ENCODE measurements at places on chromosomes 2 and 18.

DNA sequence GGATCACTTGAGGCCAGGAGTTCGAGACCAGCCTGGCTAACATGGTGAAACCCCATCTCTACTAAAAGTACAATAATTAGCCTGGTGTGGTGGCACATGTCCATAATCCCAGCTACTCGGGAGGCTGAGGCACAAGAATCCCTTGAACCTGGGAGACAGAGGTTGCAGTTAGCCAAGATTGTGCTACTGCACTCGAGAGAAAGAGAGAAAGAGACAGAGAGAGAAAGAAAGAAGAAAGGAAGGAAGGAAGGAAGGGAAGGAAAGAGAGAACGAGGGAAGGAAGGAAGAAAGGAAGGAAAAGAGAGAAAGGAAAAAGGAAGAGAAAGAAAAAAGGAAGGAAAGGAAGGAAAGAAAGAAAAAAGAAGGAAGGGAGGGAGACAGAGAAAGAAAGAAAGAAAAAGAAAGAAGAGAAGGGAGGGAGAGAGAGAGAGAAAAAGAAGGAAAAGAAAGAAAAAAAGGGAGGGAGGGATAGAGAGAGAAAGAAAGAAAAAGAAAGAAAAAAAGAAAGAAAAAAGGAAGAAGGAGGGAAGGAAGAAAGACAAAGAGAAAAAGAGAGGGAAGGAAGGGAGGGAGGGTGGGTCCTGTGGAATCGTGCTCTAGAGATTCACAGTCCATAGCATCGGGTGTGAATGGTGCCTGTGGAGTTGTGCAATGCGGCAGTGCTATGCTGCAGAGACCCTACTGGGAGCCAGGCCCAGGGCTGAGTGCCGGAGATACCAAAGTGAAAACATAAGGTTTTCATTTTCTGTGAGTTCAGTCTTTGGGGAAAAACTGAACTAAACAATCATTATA is 4.6 kb upstream of the SDC1 start:
- no peak for DNase-seq

DNA sequence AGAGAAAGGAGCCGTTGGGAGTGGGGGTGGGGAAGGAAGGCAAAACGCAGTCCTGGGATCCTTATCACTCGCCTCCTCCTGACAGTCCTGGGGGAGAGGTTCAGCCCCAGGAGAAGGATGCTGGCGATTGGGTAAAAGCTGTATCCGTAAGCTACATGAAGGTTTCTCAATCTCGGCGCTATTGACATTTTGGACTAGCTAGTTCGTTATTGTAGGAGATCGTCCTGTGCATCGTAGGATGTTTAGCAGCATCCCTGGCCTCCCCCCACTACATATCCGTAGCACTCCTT is 511 bp upstream of the TP53I3 start:
- DNase-seq, result no peak

DNA sequence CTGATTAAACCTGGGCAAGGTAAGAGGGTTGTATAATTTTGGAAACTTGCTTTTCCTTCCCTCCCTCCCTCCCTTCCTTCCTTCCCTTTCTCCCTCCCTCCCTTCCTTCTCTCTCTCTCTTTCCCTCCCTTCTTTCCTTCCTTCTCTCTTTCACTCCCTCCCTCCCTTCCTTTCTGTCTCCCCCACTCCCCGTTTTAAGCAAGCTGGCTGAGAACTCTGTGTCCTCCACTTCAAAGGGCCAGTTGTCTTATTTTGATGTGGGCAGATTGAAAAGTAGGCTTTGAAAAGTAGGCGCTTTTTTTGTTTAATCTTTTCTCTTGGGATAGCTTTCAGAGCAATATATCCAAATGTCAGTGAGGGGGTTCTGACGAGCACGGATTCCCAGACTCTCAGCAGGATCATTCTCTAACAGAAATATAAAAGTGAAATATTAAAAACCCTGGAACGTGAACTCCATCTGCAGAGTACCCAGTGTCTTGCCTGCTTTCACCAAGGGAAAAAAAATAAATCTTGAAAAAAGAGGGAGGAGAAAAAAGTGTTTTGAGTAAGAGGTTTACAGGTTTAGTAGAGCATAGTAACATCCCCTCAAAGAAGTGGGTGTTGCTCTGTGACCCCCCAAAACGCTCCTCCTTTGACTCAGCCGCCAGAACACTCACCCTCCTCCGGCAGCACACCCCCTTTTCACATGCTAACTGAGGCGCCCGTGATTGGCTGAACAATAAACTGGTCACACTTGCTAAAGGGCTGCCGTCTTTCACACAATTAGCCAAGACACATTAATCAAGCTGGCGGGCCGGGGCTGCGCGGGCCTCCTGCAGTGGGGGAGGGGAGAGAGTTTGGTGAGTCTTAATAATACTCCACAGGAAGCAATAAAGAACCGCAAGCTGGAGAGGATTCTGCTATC is 52.2 kb downstream of the CDK15 start:
- DNase-seq, result no peak

DNA sequence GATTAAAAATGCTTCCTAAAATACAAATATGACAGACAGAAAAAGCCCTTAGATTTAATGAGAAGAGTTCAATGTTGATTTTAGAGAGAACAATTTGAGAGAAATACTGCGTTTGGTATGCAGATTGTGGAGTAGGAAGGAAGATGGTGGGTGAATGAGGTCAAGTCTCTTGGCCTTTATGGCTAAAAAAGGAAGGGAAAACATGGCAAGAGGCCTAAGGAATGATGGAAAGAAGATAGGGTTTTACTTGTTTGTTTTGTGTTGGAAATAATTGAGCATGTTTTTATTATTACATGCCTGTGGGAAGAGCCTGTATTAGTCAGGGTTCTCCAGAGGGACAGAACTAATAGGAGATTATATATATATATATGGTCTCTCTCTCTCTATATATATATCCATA is 318.1 kb downstream of the TRIB2 start:
- DNase-seq, result no peak

DNA sequence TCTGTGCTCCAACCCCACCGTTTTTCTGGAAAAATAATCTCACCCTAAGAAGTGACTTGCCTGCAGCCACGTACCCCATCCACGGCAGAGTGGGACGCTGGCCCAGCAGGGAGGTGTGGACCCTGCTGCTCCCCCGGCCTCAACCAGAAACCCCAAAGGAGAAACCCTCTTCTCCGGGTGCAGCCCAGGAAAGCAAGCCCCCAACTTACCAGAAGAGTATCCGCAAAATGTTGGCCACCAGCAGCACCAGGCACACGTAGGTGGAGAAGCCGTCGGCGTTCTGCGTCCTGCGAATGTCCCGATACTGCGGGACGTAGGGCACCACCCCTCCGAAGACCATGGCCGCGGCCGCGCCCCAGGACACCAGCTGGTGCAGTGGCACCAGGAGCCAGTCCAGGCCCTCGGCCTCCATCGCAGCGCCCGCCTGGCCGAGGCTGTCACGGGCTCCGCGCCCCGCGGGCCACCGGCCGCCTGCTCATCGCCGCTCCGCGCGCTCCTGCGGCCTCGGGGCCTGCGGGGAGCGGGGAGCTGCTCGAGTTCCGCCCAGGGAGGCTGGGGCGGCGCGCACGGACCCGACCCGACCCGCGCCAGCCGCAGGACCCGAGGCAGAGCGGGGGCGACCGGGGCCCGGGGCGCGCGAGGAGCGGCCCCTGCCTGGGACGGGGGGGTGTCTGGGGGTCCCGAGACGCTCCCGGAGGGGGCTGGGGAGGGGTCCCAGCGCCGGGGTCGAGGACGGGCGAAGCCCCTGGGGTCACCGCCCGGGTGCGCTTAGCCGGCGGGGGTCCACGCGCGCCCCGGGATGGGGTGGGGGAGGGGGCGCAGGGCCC is 725 bp downstream of the SLC66A2 start:
- no peak for DNase-seq

GRCh38 chr2:149330127-149331022 is at the start of gene LYPD6:
Gene LYPD6, plus strand, starts transcription at chr2:149330587. Its CDS starts 107,122 bp downstream, at chr2:149437709.
- no peak for DNase-seq

All from stimulated activated CD4-positive, alpha-beta T cell treated with anti-CD3 and anti-CD28 coated beads, Interleukin-1b, Interleukin-23, amount 100 ng/mL, for 1 hour (primary cell).